Kidney epithelial cell (primary cell): ENCODE measurements at places on chromosomes 3 and 15.
A peak's percentile ranks its signal among the peaks of the same experiment; 100 is the strongest.

- DNase-seq = peak; percentile 97
These were observed 87.2 kb upstream of the NMNAT3 start for GRCh38 chr3:139764936-139765335.

DNA sequence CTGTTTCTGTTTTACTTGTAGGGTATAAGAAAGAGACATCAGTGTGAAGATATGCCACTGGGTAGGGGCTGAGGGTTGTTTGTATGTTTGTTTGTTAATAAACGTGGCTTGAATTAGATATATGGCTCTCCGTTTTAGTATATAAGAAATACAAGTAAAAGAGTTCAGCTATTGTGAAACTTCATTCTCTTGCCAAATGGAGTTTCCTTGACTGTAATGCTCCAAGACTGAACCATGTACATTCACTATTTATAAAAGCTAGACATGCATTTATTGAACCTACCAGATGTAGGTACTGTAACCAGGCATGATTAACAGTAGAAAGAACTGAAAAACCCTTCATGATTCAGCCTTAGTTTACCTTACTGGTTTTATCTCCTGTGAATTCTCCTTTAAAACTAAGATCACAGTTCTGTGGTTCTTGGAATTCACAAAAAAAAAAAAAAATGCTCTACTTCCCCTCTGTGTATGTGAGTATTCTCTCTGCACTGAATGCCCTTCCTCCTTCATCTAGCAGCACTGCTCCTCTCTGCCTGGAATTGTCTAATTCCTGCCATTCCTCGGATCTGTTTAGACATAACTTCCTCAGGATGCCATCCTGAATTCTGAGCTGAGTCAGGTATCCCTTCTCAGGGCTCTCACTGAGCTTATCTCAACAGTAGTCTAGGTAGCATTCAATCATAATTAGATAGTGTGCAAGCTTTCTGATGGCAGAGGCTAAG is 504.4 kb downstream of the FHIT start:
- DNase-seq = no peak

GRCh38 chr3:46478341-46478740 is 13.6 kb upstream of the LTF start:
- no peak for DNase-seq

- DNase-seq = no peak
These were observed 426.2 kb upstream of the BCHE start for GRCh38 chr3:166263460-166263859.

DNA sequence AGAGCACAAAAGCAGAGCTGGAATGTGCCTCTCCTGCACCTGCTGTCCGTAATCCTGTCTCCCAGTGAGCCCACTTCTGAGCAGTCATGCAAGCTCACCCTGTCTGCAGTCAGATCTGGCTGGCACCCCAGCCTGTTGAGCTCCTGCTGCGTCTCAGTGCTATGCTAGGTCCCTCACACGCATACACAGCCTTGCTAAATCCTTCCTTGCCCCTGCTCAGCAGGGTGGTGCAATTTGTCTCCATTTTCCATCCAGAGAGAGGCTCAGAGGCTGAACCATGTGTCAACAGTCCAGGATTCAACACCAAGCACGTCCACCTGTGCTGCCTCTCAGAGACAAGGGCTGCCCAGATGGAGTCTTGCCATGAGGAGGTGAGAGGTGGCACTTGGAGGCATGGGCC is 11.0 kb downstream of the POMGNT2 start:
- no peak for DNase-seq

DNA sequence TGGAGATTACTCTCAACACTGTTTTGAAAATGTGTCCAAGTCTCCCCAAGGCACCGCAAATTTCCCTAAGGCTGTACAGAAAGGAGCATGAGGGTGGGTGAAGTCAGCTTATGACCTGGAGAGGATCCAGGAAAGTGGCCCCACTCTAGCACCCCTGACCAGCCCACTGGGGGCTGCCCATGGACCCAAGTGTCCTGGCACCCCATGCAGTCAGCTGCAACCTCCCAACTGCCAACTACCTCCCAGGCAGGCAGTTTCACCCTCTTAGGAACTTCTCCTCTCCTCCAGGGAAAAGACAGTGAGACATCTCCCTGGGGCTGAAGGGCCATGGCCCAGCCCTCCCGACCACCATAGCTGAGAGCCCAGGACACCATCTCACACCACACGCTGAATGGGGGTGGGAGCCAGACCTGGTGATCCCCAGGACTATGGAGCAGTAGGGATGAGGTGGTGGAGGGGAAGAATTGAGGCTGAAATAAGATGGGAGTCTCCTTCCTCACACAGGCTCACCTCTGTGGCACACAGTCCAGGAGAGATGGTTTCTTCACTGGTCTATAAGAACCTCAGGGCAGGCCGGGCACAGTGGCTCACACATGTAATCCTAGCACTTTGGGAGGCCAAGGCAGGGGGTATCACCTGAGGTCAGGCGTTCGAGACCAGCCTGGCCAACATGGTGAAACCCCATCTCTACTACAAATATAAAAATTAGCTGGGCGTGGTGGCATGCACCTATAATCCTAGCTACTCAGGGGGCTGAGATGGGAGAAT is 104.4 kb downstream of the DAPK2 start:
- DNase-seq = no peak

- DNase-seq = no peak
These were observed 306.9 kb downstream of the GAP43 start for GRCh38 chr3:115930168-115930567.

DNA sequence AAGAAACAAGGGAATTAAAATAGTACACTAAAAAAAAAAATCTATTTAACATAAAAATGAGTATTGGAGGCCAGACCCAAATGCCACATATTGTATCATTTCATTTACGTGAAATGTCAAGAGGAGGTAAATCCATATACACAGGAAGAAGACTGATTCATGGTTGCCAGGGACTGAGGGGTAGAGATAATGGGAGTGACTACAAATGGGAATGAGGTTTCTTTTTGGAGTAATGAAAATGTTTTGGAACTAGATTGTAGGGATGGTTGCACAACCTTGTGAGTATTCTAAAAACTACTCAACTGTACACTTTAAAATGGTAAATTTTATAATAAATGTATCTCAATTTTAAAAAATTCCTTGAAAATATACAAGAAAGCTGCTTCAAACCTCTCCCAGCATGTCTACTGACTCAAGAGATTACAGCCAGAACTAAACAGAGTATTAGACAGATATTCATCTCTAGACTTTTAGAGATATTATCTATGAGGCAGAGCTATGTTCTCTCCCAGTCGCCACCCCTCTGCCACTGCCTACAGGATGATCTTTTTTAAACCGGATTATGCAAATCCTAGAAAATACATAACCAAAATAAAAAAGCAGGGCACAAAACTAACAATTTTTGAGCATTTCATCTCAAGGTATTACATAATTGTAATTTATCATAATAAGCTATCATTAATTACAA is 6.2 kb downstream of the HLTF start:
- no peak for DNase-seq

GRCh38 chr15:64681424-64682024 is 93.9 kb downstream of the RBPMS2 start:
- no peak for DNase-seq

GRCh38 chr15:67013696-67014095 is 51.7 kb upstream of the SMAD3 start:
- DNase-seq = peak; percentile 74

- peak; percentile 70 for DNase-seq
These were observed 43.3 kb downstream of the PLOD2 start for GRCh38 chr3:146117406-146118285.

- DNase-seq = no peak
These were observed 153.7 kb downstream of the IL20RB start for GRCh38 chr3:137111497-137111896.

DNA sequence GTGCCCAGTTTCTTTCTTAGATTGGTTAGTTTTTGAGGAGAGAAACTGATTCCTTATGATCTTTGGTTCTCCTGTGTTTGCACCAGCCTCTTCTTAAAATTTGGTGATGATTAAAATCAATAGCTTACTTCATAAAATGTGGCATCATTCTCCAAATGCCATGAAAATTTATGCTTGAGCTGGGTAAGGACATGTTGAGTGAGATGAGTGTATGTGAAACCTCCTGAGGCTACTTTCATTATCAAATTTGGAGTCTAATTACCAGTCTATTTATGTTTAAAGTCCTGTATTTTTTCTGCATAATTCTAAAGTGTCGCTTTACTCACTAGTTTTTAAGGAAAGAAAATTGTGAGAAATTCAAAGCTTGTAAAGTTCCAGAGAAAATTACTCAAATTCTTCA is 102.1 kb downstream of the DIPK2A start:
- no peak for DNase-seq

DNA sequence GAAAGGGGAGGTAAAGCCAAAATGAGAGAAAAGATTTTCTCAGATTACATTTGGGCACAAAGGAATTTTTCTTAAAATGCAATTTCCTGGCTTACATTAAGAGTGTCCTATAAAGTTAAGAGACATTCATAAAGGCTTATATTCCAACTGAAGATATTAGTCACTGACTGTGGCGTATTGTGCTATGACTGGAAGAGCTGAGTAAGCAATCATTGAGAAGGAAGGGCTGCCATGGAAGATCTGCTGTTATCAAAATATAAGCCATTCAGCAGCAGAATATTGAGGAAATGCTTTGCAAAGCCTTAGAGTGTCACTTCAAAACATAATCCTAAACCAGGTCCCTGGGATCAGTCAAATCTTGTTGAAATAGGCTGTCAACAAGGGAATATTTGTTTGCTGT is 593.9 kb downstream of the TUSC7 start:
- DNase-seq = no peak

GRCh38 chr3:41060106-41060505 is 139.2 kb upstream of the CTNNB1 start:
- no peak for DNase-seq

DNA sequence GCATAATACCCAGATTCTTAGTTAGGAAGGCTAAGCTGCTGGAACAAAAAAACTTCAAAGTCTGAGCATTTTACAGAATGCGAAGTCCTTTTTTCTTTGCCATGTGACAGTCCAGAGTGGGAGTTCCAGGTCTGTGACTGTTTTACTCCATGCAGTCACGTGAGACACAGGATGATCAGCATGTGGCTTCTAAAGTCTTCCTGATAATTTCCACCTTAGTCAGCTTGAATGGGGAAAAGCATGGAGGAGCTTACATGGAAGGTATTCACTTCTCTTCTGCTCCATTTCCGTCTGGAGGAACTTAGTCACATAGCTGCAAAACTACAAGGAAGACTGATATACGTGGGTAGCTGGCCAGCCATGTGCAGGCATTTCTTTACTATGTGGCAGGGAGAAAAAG is 1.7 kb downstream of the SNTN start:
- DNase-seq = no peak

DNA sequence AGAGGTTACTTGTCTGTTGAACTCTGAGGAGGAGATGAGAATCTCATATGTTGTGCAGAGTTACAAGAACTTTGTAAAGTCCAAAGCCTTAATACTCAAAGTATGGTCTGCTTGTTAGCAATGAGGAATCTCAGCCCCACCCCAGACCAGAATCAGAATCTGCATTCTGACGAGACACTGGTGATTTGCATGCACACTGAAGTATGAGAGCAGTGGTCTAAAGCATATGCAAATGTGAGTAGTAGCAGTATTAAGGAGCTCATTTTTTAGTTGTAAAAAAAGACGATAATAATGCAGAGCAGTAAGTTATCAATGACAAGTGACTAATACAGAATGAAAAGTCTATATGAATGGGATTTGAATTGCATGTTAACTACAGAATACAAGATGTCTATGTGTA is 327.7 kb downstream of the RYR3 start:
- no peak for DNase-seq

DNA sequence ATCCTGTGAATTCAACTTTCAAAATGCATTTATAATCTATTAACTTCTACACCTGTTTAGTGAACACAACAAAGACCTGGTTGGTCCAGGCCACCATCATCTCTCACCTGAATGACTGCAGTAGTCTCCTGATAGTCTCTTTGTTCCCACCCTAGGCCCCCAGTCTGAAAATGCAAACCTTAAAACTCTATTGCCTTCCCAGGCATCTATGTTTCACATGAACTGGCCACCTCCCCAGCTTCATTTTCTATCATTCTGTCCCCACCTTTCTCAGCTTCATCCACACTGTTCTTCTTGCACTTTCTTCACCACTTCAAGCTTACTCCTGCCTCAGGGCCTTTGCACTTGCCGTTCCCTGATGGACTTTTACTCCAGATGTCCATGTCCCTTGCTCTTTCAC is 45.0 kb downstream of the CLSTN2 start:
- no peak for DNase-seq

DNA sequence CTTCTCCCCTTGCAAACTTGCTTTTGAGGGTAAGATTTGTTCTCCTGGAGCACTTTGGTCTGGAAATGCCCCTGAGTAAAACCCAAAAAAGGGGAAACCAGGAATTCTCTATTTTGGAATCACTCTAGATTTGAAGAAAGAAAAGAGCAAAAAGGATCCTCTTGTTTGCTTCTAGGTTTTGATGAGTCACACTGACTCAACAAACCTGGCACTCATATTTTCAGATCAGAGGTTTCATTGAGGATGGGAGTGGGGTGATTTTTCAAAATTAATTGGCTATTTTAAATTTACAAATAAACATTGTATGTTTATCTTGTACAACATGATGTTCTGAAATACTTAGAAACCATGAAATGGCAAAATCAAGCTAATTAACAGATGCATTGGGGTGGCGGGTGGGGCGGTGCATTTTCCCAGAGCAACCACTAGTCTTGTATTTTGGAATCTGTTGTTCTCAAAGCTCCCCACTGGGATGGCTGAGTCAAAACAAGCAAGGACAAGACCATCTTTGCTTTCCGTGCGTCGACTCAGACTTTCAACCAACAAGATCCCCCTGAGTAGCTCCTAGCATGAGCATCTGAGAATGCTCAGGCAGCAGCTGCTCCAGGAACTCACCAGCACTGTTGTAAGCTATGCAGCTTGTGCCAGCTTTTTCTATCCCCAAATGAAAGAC is 451.4 kb downstream of the WDR72 start:
- DNase-seq = no peak

DNA sequence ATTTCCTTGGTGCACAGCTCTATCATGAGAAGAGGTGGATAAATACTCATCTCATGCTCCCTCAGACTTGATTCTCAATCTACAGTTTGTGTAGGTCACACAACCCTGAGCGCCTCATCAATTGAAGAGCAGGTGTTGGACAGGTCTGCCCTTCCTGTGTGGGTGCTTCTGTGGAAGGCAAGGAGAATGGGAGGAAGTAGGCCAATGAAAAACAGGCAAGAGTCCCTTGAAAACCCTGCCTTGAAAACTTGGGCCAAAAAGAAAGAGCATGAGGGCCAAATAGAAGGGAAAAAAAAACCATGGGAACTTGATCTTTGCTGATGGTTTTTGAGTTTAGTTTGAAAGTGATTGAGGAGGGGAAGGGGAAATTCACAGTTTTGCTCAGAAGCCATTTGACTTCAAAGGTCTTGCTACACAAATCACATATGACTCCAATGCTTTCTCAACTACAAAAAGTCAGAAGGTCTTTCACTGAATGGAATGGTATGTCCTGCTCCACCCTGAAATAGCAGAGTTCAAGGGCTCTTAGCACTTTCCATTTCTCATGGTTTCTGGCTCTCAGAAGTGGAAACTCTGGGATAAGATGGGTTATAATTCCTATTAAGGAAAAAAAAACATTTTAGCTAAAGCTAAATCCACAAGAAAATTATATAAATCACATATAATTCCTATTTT is 37.2 kb upstream of the TM4SF1 start:
- DNase-seq = no peak
